Cerebellar cortex (tissue), 1 donor: ENCODE measurements at places on chromosomes 7 and 10.

DNA sequence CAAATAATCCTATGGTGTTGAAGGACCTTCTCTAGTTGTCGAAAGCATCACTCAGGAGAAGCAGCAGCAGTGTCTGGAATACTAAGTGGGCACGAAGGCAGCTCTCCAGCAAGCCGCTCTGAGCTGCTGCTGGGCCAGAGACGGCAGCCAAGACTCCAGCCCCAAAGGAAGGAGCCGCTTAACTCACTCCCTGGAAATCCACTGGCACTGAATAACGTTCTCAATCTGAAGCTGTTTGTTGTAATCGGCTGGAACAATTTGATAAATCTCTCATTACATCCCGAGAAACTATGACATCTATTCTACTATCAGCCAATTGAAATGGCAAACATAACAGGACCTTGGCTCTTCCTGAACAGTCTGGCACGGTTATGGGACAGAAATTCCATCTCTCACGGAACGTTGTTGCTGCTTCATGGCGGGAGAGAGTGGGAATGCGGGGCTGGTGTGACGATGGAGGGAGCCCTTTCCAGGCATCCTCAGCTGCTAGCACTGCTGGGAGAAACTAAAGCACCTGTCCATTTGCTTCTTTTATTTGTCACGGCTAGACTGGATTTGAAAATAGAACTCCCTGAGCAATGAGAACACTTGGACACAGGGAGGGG lies 331.5 kb upstream of the RNF32 start:
- peak; percentile 5 for DNase-seq

- no peak for DNase-seq
Measured at GRCh38 chr7:74173491-74173865, 678 bp upstream of the EIF4H start.

DNA sequence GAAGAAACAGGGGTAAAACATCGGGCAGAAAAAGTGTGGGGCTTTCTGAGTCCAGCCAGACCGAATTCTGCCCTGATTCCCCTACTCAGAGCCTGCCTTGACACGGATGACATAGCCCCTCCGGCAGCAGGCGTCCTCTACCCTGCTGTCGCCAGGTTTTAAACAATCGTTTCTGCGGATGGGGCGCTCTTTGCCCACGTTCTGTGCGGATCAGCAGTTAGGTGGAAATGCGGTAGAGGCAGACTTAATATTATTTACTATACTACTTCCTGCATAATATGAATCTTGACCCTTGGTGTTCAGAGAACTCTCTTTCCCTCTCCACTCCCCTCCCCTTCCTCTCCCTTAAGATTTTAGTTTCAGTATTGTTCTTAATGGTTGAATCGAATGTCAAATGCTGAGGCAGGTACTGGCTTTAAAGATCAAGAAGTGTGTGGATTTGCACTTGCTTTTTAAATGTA lies 2.4 kb downstream of the GATA3 start:
- no peak for DNase-seq

- DNase-seq, result no peak
Measured at GRCh38 chr10:26407406-26407969, 30.7 kb upstream of the APBB1IP start.

DNA sequence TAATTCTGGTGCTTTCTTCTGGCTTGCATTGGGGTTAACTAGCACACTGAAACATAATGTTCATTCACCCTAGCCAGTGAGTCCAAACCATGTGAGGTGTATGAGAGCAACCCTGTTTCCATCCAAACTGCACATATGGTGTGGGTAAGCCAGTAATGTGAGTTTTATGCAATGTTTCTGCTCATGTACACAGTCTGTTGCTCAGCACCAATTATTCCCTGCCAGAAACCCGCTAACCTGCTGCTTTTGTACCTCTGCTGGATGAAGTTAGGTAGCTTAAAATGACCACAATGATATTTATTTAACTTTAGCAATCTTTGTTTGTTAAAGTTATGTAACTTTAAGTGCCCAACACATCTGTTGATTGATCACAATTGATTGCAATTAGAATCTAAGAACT lies 93.7 kb upstream of the RPA3 start:
- DNase-seq, result peak; percentile 75

GRCh38 chr7:93949423-93949822 lies 27.9 kb downstream of the GNG11 start:
- no peak for DNase-seq

DNA sequence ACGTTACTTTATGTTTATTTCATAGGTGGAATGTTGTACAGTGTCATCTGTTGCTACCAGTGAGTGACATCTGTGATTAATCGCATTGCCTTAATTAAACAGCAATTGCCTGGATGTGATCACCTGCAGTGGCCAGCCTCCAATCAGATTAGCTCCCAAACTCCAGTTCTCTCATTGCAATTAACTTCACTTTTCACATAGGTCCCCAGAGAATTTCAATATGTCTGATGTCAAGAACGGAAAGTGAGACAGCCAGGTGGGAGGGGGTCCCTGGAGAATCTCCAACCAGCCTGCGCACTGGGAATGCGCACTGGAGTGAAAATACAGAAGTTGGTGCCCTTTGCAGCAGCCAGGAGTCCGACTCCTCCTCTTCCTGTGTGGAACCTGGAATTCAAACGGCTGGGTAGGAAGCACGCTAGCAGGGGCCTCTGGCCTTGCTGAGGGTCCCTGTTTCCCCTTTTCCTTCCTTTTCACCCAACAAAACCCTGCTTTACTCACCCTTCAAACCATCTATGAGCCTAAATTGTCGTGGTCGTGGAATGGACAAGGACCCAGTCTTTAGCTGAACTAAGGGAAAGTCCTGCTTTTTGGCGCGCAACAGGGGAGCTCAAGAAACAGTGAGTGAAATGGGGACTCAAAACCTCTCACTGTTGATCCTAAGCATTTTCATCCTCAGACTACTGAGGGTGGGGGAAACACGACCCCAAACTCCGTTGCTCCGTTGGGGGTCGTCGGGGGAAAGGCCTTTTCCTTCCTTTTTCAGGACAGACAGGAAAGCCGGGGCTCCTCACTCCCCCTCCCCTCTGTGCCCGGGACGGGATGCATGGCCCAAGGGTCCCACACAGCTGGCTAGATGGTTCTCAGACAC lies 1355.5 kb upstream of the LRRTM3 start:
- peak; percentile 54 for DNase-seq

DNA sequence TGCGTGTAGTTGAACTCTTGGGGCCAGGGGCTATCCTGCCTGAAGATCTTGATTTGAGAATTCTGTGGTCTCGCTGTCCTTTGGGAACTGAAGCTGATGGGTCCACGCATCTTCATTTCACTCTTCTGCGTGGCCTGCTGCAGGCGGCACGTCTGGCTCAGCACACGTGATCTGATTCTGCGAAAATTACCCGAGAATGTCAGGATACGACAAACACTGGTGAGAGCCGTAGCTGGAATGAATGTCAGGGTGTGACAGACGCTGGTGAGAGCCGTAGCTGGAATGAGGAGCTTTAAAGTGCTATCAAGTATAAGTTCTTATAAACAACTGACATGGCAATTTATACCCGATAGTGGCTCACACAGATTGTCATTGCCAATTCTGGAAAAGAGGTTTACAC lies 44.6 kb upstream of the CFAP46 start:
- no peak for DNase-seq

- DNase-seq, result no peak
Measured at GRCh38 chr10:71504570-71504969, 107.8 kb downstream of the CDH23 start.

GRCh38 chr7:82194016-82194643 lies 249.4 kb downstream of the CACNA2D1 start:
- no peak for DNase-seq

GRCh38 chr7:95718577-95719410 lies 53.6 kb upstream of the DYNC1I1 start:
- DNase-seq, result peak; percentile 36

DNA sequence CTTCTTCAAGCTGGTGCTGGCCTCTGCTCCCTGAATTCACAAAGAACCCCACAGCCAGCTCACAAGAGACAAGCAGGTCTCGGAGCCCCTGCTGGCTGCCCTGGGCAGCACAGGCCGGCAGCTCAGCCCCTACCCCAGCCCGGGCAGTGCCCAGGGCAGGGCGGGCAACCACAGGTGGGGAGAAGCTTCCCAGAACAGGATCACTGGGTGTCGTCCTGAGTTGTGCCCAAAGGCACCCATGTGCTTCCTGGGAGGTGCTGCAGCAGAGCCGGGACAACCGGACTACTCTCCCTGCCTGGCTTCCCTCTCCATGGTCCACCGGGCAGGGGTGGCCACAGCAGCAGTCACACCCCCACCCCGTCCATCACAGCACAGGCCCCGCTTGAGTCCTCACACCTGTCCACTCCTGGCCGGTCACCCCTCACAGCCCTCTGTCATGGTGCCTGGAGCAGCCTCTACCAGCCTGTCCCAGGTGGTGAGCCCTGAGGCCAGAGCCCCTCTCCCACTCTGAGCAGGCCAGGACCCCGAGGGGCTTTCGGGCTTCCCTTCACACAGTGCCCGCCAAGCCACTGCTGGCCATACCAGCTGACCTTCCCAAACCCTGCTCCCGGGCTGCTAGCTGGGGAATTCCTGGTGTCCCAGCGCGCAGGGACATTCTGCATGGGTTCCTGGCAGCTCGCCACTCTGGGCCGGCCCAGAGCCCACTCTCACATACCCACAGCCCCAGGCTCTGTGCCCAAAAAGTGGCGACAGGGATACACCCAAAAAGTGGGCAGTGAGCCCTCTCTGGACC lies 3.1 kb downstream of the RASGEF1A start:
- DNase-seq, result no peak

DNA sequence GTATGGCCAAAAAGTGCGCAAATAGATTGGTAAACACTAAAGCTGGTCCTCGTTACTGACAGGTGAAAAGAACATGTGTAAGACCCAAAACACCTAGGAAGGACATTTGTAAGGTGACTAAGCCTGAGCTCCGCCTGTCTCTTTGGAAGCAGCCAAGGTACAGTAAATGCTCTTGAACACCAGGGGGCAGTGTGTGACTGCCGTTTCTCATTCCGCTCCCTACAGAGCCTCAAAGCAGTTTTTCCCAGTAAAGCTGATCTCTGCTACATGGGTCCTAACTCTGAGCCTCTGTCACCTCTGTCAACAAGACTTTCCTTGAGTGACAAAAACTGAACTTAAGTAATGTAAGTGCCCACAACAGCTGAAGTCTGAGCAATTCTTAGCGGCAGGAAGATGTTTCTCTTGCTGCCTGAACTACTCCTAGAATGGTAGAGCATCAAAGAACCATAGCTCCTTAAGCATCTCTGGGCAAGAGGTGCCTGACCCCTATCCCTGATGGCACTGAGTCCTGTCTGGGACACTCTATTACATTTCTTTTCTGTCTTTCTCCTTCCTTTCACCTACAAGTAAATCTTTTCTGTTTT lies 238.0 kb upstream of the INHBA start:
- peak; percentile 83 for DNase-seq

- DNase-seq, result no peak
Measured at GRCh38 chr7:3480197-3480596, 179.1 kb downstream of the SDK1 start.

DNA sequence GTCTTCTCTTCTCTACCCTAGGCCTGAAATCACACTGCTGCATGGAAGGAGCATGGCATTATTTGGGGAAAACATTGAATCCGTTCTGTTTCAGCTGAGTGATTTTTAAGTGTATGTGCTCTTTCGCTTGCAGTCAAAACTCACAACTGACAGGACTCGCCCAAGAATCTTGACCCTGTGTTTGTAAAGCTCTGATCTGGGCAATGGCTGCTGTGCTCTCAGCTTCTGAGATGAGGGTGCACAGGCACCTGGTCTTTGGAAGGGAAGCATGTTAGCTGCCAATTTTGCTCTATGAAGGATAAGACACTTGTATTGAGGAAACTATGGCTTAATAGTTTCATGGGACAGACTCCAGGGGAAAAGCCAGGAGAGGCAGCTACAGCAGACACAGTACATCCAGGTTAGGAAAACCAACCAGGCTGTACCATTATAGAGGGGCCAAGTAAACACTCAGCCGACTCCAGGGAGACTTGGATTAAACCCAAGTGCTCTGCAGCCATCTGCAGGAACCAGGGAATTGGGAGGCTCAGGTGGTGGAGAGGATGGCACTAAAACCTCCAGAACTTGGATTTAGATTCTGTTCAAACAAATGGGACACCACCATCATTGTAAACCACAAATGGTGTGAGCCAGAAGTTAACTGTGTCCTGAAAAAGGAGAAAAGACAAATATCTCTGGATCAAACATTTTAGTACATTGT lies 43.3 kb downstream of the LYZL1 start:
- no peak for DNase-seq

DNA sequence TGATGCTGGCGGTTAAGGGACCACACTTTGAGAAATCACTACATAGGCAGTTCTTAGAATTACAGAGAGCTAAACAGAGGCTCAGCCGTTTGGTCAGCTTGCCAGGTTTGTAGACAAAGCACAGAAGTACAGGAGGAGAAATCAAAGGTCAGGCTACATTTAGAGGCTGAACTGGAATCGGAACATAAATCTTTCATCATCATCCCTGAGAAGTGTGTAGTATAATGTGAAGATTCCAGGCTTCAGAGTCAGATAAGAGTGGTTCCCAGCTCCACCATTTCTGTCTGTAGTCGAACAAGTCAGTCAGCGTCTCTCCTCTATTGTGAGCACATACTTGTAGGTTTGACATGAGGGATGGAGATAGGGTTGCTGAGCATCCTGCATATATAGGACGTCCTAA lies 18.9 kb downstream of the CDK1 start:
- DNase-seq, result peak; percentile 67

DNA sequence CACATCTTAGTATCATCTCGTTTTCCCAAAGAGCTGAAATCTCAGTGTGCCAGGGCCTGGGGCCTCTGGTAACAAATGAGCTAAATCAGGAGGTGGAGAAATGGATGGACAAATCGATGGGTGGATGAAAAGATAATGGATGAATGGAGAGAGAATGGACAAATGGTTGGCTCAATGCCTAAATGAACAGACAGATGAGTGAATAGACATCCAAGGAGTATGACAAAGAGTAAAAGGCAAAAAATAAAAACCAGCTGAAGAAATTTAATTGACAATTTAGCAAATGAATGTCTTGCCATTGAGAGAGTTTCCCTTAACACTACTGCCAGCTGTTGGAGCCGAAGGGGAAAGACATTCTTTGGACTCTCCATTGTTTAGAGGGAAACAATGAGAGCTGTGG lies 8.0 kb downstream of the SYCE1 start:
- no peak for DNase-seq

DNA sequence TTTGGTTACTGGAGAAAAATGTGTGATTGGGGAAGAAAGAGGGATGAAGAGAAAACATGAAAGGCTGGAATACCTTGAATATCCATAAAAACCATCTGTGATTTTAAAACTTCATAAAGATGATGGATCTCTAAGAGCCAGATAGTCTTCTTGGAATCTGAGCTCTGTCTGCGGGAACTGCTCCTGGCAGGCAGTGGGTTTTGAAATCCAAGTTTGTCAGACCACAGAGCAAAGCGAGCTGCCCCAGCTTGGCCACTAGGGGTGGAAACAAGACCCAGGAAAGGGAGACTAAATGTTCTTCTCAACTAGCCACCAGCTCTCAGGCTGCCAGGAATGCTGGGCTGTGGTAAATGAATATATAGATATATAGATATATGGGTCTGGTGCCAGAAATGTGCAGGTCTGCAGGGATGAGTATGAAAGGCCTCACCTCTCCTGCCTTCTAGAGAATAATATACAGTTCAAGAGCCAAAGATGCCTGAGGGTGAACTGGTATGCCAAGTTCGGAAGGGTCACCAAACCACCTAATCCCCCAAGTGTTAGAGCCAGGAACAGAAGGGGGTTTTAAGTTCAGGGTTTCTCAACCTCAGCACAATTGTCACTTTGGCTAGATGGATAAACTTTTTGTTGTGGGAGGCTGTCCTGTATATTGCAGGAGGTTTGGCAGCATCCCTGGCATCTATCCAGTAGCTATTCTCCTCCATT lies 208.8 kb downstream of the KCNMA1 start:
- DNase-seq, result no peak

- peak; percentile 62 for DNase-seq
Measured at GRCh38 chr7:16071246-16071857, 350.0 kb downstream of the CRPPA start.
